ENCODE measurements at places on chromosomes 7 and 10.

GRCh38 chr10:97914171-97914836 lies 64.7 kb downstream of the GOLGA7B start:
- no peak for DNase-seq

DNA sequence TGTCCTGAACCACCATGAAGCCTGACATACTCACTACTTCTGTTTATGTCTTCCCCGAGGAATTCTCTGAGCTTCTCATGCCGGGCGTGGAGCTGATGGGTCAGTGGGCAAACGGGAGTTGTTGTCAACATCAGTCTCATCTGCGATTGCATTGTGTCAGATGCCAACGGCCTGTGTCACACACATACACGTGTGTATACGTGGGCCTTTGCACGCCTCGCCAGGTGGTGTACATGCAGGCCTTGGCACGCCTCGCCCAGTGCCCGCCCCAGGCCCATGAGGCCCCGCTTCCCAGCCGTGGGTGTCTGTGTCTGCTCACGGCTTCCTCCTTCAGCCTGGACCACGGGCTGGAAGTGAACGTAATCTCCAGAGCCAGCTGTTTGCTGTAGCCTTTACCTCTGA lies 7.5 kb upstream of the CSGALNACT2 start:
- DNase-seq, result no peak

DNA sequence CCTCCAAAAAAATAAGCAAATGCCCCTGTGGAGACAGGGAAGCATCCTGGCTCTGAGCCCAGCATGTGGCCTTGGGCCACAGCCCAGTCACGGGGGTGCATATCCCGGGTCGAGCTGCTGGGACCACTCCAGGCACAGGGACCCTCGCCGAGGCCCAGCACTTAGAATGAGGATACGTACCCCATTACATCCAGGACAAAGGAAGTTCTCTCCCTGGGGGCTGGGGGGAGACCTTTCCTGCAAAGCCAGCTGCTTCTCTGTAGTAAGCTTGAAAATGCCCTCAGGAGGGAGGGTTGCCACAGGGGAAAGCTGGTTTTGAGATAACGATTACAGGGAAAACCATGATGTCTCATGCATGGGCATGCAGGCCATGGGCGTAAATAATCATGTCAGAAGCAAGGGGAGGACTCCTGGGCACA lies 75.5 kb downstream of the HIPK2 start:
- DNase-seq, result no peak

DNA sequence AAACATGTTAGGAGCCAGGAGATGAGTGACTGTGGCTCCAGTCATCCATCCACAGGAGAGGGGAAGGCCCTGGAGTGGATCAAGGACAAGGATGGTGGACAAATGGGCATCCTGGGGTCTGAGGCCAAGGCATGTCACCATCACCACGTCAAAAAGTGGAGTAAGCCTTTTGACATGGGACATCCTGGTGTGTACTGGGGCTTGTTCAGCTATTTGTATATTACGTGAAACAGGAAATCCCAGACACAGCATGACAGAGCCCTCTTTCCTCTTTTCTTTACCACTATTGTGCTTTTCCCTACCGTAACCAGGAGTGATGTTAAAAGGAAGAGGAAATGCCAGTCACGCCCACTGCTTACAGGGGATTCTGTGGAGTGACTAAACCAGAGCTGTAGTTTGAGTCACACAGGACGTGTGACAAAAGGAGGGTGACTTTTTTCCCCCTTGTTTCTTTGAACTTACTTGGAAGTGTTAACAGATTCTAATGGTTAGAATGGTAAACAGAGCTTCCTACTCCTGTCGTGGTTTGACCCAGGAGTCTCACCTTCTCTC lies 15.4 kb downstream of the ACSL5 start:
- DNase-seq, result no peak

Measured in stimulated activated CD8-positive, alpha-beta memory T cell treated with anti-CD3 and anti-CD28 coated beads, Interleukin-2, amount 100 ng/mL, for 1 hour (primary cell).